ENCODE measurements at places on chromosomes 12 and 14.

DNA sequence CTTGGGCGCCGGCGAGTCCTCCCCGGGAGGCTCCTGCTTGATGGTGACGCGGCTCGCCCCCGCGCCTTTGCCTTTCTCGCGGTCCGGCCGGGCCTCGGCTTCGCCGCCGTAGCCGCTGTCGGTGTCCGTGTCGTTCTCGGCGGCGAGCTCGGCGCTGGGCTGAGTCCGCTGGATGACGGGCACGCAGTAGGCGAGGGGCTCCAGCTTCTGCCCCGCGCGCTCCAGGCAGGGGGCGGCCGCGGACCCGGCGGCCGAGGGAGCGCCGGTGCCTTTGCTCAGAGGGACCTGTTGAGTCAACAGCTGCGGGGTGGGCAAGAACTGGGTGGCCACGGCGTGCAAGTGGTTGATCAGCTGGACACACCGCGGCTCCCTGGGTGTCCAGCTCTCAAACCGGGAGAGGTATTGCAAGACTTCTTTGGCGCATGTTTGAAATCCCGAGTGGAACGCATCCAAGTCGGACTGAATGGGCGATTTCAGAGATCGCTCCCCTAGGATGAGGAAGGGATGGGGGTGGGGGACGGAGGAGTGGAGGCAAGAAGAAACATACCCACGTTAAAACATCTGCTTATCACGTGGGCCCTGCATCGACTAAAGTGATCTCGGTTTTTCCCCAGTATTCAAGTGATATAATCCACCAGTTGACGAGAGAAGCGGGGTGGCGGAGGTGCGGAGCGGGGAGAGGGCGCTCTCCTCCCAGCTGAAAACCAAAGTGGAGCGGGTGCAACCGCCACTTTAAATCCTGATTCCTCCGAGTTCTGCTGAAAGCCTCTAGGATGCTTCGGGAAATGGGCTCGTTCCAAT, 2.0 kb downstream of the BHLHE41 start:
- DNase-seq, result no peak

GRCh38 chr12:118448341-118448740, 72.0 kb downstream of the SUDS3 start:
- DNase-seq, result no peak

GRCh38 chr12:5000658-5001385, 42.9 kb upstream of the KCNA5 start:
- DNase-seq, result no peak

GRCh38 chr12:26831951-26832821, 808 bp downstream of the ITPR2 start:
- peak; percentile 50 for DNase-seq

GRCh38 chr14:56243110-56243509, 124.9 kb downstream of the PELI2 start:
- no peak for DNase-seq

GRCh38 chr12:77914081-77914488, 83.4 kb downstream of the NAV3 start:
- no peak for DNase-seq

DNA sequence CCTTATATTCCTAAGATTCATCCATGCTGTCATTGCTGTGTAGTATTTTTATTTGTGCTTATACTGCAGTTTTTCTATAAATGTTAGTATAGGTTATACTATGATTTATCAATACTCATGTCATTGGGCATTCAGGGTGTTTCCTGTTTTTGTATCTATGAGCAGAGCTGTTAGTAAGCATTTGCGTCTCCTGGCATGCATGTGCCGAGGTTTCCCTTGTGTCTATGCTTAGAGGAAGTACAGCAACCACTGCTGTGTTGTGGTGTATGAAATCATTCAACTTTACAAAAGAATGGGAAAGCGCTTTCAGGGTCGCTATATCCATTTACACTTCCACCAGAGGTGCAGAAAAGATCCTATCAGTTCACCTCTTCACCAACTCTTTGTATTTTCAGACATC, 122.7 kb downstream of the RGS6 start:
- DNase-seq, result no peak

DNA sequence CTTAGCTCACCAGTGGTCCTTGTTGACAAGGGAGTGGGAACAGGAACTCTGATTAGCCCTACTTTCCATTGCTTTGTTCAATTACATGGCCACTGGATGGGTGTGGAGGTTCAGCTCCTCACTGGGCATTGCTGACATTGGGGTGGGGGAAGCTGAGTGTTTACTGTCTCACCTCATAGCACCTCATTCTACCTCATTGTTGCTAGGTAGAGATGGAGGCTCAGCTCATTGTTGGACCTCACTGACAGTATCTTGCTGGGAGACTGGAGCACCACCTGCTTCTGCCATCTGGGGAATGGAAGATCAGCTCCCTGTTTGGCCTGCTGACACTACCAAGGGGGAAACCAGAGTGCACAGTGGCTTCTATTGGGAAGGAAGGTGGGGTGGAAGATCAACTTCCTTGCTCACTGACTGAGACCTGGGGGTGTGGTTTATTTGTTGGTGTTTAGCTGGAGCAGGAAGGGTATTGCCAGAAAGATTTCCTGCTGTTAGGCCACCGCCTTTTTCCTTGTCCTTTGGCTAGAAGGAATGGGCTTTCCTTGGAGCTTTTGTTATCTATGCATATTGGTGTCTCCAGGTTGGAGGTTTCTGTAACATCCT, 1.3 kb upstream of the OR4E2 start:
- DNase-seq, result no peak
